H9 (cell line): ENCODE measurements at places on chromosomes 1 and 21. TPM values are rescaled to one million over a fixed set of nuclear protein-coding genes. Genes with fewer than 3 reads are reported as not detected.

DNA sequence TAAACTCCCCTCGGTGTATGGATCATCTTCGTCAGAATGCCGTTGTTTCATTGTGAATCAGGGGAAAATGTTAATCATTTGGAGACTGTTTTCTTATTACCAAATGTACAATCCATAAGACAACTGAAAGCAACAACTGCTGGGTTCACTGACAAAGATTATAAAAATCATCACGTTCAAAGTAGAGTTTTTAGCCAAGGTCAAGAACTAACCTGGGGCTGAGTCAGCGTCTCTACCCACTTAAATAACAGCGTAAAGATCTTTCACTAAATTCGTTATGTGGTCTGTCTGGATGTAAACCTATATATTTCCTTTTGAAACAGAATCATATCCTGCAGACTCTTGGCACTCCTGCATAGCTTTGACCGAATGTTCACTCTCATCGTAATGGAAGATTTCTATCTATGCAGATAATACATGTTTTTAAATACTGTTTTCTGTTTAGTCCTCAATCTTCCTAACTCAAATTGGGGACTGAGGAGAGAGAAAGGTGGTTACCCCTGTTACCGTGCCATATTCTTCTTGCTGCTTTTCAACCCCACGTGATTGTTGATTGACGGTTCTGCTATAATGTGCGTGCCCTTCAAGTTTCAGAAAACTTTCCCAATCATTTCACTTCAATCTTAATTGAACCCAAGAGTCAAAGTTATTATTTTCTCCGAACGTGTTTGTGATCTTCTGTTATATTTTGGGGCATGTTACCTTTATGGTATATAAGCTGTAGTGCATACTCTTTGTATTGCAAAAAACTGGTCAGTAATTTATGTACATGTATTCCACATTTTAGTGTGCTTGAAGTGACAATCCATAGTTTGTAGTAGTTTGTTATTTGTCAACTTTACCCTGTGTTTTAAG lies 15.6 kb upstream of the NCMAP start:
- no peak for DNase-seq

DNA sequence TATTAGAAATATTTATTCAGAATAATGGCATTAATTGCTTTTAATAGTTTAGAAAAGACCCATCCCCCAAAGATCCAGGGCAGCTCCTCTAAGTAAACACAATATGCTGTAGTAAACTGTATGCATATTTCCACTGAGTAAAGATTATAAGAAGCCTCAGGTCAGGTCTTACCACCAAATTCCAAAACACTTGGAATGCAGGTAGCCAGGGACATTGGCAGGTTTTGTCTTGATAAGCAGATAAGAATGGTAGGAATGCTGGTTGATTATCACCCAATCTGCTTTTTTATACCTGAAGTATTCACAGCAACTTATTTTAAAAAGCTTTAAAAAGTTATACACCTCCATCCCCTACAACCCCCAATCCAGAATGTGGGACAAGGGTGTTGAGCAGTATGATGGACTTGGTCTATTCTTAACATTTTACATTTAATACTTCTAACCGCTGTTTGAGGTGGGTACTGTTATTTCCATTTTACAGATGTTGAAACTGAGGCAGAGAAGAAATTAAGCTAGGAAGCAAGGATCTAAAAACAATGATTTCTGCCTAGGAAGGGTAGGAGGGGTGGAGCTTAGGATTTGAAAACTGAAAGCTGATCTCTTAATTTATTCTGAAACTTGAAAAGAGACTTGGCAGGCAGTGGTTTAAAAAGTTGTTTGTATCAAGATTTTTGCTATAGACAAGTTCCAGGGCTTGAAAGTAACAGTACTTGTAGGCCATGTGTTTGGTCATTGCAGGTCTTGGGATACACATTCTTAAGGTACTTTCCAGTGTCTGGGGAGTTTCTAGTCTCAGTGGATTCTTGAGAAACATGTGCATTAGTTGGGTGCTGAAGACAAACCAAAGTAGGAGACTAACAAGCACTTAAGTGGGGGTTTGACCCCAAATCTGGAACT lies 15.6 kb upstream of the THEM4 start:
- DNase-seq = no peak

GRCh38 chr1:230260831-230261230 lies 165.3 kb downstream of the PGBD5 start:
- no peak for DNase-seq

The OR2T2 gene
- total RNA-seq = not detected in 2 replicates

DNA sequence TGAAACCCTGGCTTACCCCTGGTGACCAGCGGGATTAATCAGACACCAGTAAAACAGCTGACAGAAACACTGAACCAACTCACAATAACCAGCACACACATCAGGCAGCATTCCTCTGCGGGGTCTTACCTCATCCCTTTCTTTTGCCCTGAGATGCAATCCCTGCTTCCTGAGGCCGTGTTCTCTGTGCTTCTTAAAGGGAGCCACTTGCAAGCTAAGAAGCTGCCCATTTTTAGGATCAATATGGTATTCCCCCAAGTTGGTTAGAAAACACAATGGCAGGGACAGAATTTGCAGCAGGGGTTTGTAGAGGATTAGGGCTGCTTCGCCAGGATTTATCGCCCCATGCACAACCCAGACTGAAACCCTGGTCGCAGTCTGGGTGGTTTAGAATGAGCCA lies 74.7 kb upstream of the OLIG2 start:
- no peak for DNase-seq

DNA sequence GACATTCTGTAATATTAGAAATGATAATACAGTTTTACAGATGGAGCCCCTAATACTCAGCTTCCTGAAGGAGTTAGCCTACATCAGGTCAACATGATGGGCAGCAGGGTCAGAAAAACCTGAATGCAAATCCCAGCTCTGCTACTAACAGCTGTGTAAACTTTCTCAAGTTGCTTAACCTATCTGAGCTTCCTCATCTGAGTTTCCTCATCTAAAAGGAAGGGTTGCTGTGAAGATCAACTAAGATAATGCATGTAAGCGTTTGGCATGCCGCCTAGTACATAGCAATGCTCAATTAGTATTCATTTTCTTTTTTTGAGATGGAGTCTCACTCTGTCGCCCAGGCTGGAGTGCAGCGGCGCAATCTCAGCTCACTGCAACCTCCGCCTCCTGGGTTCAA lies 18.4 kb upstream of the DESI2 start:
- no peak for DNase-seq

The RPE65 gene
- not detected in 2 replicates for total RNA-seq

DNA sequence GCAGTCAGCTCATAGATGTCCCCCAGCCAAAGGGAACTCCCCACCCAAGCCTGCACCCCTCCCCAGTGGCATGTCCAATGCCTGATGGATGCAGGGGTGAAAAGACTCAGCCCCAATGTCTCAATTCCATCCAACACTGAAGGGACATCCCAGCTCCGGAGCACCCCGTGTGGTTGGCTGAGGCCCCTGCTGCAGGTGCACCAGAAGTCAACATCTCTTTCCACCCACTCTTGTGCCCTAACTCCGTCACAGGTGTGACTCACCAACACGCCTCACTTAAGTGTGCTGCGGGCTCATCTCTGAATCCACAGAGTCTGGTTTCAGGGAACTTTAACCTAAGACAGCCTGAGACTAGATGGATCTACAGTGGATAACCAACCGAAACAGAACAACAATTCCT lies 40.9 kb upstream of the ZBTB18 start:
- DNase-seq = peak; percentile 56

- no peak for DNase-seq
These were observed 10.1 kb upstream of the C1orf174 start for GRCh38 chr1:3910049-3910731.

GRCh38 chr1:205422993-205423642 lies 1.3 kb upstream of the LEMD1 start:
- no peak for DNase-seq

The DISP3 gene
- total RNA-seq = 3.5 and 3.6 TPM in 2 replicates

- DNase-seq = no peak
These were observed 282.4 kb downstream of the TM2D1 start for GRCh38 chr1:61442544-61442943.

- no peak for DNase-seq
These were observed 4.6 kb downstream of the COL9A2 start for GRCh38 chr1:40312238-40313205.

- DNase-seq = peak; percentile 95
These were observed 71.8 kb upstream of the MACF1 start for GRCh38 chr1:39132505-39133339.

The ESRRG gene
- total RNA-seq = 0.44 and 0.48 TPM in 2 replicates

GRCh38 chr1:14627608-14628489 lies 29.4 kb downstream of the KAZN start:
- no peak for DNase-seq

DNA sequence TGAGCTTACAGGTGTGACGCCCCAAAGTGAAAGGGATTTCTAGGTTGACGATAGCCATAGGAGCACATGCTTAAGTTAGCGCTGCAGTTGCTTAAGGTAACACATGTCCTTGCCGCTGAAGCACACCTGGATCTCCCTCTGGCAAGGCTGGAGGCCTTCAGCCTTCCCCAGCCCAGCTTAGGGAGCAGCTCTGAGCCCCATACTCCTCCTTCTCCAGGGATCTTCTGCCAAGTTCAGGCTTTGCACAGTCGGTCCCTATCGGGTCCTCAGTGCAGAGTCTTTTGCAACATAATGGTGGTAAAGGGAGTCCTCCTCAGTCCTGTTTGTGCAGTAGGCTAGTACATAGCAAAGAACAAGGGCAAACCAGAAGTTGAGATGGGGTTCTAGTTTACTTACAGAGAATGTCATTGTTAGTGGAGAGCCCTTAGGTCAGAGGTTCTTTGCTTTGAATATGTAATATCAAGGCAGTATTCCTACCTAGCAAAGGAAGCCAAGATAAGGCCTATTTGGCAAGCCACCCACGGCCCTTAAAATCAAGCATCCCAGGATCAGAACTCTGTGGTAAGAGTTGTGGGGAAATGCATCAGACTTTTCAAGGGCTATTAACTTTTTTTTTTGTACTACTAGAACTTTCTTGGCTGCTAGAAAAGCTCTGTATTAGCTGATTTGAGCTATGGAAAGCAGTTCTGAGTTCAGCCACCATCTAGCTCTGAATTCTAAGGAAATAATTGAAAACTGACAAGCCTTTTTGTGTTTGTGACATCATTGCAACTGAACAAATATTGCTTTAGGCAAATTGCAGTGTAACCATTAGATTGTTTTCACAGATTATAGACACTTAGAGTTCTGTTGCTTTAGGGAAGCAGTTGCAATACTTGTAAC lies 1.4 kb downstream of the EVA1C start:
- no peak for DNase-seq

GRCh38 chr1:236663934-236664333 lies 22.4 kb upstream of the ACTN2 start:
- no peak for DNase-seq

The LRRC7 gene
- not detected in 2 replicates for total RNA-seq

The CYP4A22 gene
- not detected in 2 replicates for total RNA-seq

DNA sequence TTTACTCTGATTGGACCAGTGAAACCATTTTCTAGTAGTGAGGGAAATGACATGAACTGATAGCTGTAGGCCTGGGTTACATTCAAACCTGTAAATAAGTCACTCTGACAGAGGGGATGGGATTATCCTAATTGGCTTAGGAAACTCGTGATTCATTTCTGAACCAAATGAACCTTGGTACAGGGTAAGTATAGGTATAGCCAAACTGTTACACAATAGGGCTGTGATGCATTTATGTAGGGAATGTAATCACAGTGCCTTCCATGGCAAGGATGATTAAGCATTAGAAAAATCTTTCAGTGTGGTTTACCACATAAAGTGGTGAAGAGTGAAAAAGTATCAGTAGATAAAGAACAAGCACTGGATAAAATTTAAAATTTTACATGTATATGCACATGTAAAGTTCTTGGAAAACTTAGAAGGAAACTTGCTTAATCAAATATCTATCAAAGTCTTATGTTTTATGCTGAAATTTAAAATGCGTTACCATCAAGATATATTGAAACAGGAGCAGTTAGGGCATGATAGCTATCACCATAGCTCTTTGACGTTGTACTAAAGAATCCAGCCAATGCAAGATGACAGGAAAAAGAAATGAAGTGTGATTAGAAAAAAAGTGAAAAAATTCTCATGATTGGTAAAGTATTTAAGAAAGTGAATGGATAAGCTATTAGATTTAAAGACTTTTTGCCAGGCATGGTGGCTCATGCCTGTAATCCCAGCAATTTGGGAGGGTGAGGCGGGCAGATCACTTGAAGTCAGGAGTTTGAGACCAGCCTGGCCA lies 63.0 kb downstream of the RABGAP1L start:
- no peak for DNase-seq

DNA sequence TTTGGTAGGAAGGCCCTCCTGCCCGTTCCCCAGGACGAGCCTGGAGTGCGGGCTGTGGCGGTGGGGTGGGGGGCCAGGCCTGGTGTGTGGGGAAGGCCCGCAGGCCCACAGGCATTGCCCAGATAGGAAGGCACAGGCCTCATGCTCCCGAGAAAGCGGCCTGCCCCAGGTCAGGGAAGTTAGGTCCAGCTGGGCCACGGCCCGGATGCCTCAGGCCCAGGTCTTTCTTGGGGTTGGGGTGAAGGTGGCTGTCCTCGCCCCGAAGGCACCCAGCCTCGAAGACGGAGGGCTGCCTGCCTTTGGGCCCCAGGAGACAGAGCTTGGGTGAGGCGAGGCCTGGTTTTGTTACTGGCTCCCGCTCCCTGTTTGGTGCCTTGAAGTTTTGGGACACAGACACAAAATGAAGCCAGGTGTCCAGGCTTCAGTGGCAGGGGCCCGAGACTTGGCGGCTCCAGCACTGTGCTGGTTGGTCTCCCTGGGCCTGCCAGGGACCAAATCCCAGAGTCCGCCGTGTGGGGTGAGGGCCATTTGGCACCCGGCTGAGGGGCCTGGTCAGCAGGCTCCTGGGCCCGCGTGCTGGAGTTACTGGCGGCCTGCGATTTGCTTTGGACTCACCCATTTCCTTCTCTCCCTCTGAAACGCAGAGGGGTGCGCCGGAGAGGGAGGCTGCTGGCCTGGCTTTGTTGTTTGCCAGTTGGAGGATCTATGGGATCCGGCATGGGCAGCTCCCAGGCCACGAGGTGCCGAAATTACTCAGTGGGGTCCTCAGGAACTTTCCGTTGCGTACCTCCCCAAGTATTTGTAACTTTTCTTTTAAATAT lies 2.0 kb downstream of the SKI start:
- no peak for DNase-seq

DNA sequence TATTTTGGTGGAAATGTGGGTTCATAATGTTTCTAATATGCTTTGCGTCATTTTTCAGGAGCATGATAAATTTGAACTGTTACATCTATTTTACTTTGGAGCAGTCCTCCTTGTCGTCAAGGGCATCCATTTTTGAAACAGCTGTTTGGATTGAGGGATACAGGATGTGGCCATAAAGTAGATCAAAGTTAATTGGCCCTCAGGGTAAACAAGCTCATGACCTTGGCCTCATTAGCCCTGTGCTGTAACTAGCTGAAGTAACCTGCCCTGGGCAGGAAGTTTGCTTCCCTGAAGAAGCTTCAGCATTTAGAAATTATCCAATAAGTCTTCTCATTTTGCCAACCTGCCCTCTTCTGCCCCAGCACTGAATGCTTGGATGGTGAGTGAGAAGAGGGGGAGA lies 24.8 kb upstream of the RGL1 start:
- DNase-seq = no peak

DNA sequence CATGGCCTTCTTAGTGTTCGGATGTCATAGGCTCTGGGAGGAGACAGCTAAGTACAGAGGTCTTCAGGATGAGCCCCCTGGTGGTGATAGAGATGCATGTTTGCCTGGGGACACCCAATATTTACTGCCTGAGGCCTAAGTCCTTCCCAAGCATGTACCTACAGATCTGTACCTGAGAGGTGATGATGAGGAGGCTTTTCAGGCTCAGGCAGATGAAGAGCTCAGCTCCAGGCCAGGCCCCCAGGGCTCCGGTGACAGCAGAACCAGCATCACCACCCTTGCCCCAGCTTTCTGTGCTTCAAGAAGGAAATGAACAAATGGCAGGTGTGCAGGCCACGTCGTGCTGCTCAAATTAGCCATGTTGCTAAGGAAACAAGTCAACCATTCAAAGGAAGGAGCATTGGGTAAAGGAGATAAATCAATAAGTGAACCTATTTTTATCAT lies 21.1 kb downstream of the CACNA1E start:
- peak; percentile 73 for DNase-seq
